Gastroesophageal sphincter (tissue), 4 donors: ENCODE measurements at places on chromosomes 2 and 18.
A peak's percentile ranks its signal among the peaks of the same experiment; 100 is the strongest.

GRCh38 chr2:104654811-104655210 lies 199.1 kb upstream of the POU3F3 start:
- ATAC-seq: peak; percentile 48

DNA sequence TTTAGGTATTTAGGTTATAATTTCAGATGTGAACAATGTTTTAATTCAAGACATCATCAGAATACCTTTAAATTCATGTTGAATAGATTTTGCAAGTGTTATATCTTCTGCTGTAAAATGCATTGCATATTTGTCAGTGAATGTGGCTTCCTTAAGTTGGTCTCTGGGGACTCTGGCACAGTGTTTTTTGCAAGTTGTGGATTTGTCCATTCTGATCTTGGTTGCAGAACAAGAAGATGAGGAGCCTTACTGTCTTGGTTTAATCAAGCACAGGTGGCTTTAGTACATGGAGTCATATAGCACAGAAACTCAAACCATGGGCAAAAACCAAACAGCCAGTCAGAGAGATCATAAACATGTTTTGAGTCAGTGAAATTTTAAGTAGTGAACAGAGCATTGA lies 135.7 kb downstream of the ARHGAP28 start:
- ATAC-seq: no peak

GRCh38 chr18:44943311-44943881 lies 262.7 kb downstream of the SETBP1 start:
- ATAC-seq: peak; percentile 47

DNA sequence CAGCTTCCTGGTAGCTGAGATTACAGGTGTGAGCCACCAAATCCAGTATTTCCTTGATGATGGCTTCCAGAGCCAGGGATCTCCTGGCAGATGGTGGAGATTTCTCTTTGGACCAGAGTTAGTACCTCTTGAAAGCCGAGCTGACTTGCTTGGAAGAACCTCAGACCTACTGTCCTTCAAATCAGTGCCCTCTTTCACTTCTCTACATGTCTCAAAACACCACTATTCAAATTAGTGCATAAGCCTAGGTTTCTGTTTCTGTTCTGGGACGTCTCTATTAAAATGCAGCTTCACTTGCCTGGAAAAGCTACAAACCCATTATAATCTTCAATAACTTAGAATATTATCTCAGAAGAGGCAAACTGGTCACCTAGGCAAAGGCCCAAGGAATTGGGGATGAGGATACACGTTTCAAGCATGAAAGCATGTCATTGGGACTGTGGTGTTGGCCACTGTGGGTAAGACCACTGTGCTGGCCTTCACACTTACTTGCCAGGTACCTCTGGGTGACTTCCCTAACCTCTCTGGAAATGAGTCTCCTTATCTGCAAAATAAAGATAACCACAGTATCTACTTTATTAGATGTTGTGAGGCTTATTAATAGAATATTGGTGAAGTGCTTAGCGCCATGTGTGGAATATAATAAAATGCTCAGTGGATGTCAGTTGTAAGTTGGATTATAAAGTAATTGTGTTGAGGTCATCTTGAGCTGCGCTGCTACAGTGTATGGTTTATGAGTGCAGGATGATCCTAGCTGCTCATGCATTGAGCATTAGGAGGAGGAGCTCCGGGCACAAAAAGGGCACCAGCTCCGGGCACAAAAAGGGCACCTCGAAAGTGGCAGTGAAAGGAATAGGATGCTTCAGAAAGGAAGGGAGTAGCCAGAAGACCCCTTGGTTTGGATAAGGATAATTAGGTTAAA lies 84.5 kb downstream of the DOCK10 start:
- no peak for ATAC-seq

DNA sequence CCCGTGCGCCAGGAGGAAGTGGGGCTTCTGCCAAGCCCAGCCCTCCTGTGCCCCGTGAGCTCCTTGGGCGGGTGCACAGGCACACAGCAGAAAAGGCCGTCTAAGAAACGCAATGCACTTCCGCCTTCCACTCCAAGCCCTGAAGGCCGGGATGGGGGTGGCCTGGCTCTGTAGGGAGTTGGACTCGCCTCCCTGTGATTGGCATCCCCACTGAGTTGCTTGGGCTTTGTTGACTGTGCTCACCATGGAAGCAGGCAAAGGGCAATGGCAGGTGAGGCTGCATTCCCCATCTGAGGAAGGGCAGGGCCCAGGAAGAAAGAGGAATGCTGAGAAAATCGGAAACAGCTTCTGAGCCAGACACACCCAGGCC lies 66.8 kb downstream of the CRACDL start:
- no peak for ATAC-seq

DNA sequence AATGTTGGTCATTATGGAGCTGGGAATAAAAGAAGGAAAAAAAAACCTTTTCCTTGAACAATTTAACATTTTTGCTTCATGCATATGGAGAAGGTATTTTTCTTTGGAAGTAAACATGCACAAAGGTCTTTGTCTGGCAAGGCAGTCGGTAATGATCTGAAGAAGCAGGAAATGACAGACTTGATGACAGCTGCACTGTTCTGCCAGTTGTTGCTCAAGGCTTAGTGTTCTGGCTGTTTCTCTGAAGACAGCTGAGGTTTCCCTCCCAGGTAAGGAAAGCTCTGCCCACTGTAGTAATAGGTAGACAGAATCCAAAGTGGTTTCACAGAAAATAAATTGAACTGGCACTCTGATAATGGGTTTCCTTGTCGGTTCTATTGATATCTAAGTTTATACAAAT lies 308.4 kb upstream of the GCFC2 start:
- ATAC-seq: no peak

- ATAC-seq: peak; percentile 84
These were observed 680.9 kb downstream of the IRS1 start for GRCh38 chr2:226118471-226119429.

DNA sequence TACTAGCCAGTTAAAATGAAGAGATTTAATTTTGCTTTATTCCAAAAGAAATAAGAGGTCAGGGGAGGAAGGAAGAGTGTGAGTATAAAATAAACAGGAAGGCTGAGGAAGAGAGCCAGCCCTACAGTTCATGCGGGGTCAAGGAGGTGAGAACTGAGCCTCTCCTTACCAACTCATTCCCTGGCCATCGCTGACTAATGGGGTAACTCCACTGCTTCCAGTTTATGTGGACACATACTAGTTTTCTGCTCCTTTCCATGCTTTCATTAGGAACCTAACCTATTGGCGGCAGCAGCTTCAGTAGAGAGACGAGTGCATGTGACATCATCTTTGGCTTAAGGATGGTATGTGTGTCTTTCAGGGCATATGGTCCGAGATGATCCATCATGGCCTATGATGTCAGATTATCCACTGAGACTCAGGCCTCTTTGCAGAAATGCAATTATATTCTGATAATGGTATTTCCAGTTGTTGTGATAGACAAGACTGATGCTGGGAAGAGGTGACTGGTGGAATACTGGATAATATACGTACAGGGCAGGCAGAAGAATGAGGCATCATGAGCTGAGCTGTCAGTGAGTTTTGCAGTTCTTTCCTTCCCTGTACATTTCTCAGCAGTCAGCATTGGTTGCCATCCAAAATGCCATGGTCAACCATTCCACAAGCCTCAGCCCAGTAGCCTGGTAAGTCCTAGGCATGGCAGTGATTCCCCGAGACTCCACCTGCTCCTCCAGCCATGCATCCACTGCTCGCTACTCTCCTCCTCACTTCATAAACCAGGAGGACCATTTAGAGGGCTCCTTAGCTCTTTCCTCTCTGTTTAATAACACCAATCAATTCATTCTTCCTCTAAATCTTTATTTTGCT lies 184.6 kb upstream of the OSR1 start:
- ATAC-seq: no peak

DNA sequence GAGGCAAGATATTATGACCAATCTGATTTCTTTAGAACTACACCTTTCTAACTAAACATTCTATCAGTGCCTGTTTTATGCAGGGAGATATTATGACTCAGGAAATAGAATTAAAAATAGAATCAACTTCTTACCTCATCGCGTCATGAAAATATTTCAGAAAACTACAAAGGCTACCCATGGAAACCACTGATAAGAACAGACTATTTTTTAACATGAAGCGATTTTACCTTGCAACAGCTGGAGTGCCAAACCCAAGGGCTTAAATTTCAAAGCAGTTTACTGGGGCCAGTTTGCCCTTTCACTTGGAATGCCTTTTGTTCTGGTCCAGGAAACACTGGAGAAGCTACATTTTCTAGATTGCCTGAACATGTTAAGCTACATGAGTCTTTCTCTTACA lies 304.8 kb upstream of the CCDC68 start:
- ATAC-seq: no peak

GRCh38 chr18:79585395-79586370 lies 93.9 kb upstream of the CTDP1 start:
- ATAC-seq: no peak

DNA sequence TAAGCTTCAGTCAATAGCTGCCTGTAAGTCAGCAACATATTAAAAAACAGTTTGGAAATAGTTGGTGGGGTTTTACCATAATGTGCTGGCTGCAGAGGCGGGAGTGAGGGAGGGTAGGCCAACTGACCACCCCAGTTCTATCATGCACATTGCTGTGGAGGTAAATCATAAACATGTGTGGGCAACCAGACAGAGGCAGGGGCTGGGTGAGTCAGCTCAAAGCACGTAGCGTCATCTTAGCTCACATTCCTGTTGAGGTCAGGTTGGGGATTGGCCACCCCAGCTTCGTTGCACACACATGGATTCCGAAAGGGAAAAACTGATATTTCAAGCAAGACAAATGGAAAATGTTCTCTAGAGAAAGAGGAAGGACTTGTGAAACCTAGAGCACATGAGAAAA lies 19.5 kb downstream of the GPR45 start:
- peak; percentile 67 for ATAC-seq

DNA sequence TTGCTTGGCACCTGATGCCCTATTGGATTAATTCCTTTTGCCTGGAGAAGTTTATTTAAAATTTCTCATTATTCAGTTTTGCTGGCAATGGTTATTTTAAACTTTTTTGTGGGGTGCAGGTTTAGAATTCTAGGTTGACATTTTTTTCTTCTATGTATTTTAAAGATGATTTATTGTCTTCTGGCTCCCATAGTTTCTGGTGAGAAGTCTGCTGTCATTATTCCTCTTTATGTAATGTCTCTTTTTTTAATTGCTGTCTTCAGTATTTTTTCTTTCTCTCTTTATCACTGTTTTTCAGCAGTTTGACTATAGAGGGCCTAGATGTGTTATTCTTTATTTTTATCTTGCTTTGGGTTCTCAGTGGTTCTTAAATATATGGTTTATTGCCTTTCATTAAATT lies 182.2 kb upstream of the STON1 start:
- ATAC-seq: no peak

DNA sequence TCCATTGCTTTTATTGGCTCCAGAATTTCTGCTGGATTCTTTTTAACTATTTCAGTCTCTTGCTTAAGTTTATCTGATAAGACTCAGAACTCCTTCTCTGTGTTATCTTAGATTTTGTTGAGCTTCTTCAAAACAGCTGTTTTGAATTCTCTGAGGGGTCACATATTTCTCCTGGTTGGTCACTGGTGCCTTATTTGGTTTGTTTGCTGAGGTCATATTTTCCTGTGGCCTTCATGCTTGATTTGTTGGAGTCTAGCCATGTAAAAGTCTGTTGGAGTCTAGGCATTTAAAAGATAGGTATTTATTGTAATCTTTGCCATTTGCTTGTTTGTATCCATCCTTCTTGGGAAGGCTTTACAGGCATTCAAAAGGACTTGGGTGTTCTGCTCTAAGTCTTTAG lies 398.7 kb downstream of the DSEL start:
- ATAC-seq: no peak

DNA sequence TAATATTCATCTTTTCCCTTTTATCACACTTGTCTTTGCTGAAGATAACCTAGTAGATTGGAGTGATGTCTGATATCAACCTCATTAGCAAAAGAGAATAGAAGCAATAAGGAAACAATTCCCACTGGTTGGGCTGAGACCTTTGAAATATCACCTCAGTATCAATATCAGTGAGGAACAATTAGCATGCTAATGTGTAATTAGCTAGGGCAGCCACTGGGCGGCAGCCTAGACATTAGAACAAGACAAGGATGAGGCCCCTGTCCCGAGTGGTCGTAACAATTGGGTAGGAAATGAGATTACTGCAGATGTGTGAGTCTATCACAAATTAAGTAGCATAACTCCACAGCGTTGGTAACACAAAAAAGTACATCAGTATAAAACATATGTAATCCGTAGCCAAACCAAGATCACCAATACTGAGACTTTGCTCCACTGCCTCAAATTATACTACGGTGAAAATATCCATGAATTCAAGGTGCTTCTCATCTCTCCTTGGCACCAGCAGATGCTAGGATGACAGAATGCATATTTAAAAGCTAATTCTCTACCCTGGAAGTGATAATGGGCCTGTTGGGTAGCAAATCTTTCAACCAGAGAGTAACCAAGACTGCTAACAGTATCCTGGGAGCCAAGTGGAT lies 99.1 kb downstream of the ALPK2 start:
- no peak for ATAC-seq

DNA sequence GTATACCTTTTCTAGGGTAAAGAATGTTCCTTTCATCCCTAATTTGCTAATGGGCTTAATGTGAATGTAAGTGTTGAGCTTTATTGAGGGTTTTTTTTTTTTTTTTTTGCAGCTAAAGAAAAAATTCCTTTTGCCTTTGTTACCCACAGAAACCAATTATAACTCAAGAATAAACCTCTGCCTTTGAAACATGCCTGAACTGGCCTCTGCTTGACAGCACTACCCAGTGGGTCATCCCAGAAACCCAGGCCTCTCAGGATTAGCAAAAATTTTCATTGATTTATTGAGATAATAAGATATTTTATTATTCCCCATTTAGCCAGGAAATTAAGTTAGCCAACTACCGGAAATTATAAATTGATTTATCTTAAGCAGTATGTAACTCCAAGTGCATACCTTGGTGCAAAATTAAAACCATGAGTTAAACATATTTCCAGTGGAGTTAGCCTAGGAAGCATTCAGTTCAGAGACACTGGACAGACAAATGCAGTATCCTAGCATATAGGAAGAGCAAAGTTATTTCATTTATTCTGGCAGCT lies 67.0 kb upstream of the RASGRP3 start:
- no peak for ATAC-seq

GRCh38 chr2:112706170-112706664 lies 14.6 kb upstream of the NT5DC4 start:
- no peak for ATAC-seq

- no peak for ATAC-seq
These were observed 39.5 kb downstream of the INPP4A start for GRCh38 chr2:98484121-98484557.

DNA sequence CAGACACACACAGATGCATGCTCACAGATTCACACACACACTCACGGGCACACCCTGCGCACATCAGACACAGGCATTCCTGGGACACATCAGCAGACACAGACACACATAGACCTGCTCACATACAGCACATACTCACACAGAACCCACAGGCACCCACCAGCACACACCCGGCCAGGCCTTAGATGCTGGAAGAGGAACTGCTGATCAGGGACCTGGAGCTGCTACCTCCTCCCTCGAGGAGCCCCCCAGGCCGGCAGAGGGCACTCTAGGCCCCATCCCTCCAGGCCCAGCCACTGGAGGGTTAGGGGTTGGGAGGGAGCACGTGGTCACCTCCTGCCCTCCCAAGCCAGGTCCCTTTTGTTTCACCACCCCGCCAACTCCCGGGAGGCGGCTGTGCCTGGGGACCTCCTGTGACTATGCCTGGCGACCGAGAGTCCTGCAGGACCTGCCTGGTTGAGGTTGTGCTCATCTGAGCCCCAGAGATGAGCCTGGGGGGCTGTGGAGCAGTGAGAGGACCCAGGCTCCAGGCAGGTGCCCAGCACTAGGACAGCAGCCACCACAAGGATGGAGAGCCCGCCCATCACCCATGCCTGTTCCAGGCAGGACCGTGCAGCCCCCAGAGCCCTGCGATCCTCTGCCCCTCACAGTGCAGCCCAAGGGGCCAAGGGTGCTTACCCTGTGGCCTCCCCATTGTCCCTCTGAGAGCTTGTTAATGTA lies 21.0 kb upstream of the PTMA start:
- peak; percentile 83 for ATAC-seq

- ATAC-seq: peak; percentile 45
These were observed 17.5 kb upstream of the MAP3K20 start for GRCh38 chr2:173058097-173058496.
